Activated naive CD4-positive, alpha-beta T cell treated with anti-CD3 and anti-CD28 coated beads, Interleukin-2, amount 10 ng/mL, durations not matched to agents 5 hours and 36 hours (primary cell): ENCODE measurements at places on chromosomes 5 and 9. TPM values are rescaled to one million over a fixed set of nuclear protein-coding genes. Genes with fewer than 3 reads are reported as not detected.

Gene TUT7
- 38.8 TPM for total RNA-seq

Gene GRK6
- total RNA-seq: 246 TPM

Gene SPATA9
- not detected for total RNA-seq

Gene FAM221B
- not detected for total RNA-seq

Gene SMIM33
- total RNA-seq: 2.1 TPM

Gene KCNMB1
- total RNA-seq: not detected

Gene IFNA4
- not detected for total RNA-seq

Gene NOL6
- 34.1 TPM for total RNA-seq

Gene CARTPT
- total RNA-seq: not detected

Gene IL4
- total RNA-seq: 1.2 TPM

Gene PCDHA9
- total RNA-seq: not detected

Gene APC
- total RNA-seq: 31.7 TPM

Gene SQSTM1
- 147 TPM for total RNA-seq

Gene MED22
- 22.9 TPM for total RNA-seq

Gene PKN3
- 4.3 TPM for total RNA-seq

Gene BARHL1
- not detected for total RNA-seq

Gene ENTPD2
- total RNA-seq: 0.36 TPM

Gene PHF24
- total RNA-seq: not detected

Gene LTC4S
- 2.4 TPM for total RNA-seq

Gene CCDC183
- total RNA-seq: 0.76 TPM

Gene LRRC19
- not detected for total RNA-seq

Gene SOX30
- total RNA-seq: 0.12 TPM

Gene PCDHB12
- not detected for total RNA-seq

Gene WNT8A
- not detected for total RNA-seq

Gene OR13C5
- not detected for total RNA-seq

Gene GABRA6
- total RNA-seq: not detected

Gene CDH6
- total RNA-seq: not detected

Gene C5orf52
- total RNA-seq: not detected

Gene UGT3A1
- total RNA-seq: not detected

Gene CKMT2
- total RNA-seq: not detected

Gene ADAM19
- total RNA-seq: 106 TPM

Gene HTR4
- not detected for total RNA-seq

Gene TMEM252
- total RNA-seq: not detected

Gene GFPT2
- total RNA-seq: not detected

Gene LIX1
- total RNA-seq: not detected

Gene SEMA5A
- 0.10 TPM for total RNA-seq

Gene JADE2
- 82.0 TPM for total RNA-seq

Gene CCL27
- not detected for total RNA-seq

Gene KIAA1958
- 7.2 TPM for total RNA-seq

Gene FBP2
- total RNA-seq: not detected
